ENCODE measurements at places on chromosomes 12 and 14.

DNA sequence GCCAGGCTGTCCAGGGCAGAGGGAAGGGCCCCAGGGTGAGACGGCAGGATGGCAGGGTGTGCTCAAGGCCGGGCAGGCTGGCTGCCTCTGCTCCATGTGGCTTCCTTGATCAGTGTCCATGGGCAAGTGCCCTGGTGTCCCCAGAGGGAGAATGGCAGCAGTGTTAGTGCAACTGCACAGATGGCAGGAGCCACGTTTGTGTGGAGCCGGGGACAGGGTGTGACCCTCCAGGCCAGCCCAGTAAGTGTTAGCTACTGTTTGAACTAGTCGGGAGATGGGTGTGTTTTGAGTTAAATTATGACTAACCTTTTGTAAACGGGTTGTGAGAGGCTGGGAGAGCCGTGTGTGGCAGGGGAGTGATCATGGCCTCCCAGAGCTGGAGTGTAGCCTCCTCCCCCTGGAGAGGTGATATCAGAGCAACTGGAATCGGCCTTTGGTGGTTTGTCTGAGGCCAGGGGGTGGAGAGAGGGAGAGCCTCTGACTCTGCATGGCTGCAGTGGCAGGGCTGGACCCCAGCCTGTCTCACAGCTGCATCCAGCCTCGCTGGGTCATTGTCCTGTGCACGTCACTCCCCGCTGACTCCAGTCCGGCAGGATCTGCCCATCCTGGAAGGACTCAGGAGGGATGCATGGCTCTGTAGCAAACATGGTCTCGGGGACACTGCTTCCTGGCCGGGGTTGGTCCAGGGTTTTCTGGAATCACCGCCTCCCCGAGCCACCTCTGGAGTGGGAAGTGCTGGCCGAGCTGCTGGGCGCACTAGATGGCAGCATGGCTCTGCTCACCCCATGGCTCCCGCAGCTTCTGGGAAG, 27.8 kb downstream of the AACS start:
- DNase-seq: no peak

DNA sequence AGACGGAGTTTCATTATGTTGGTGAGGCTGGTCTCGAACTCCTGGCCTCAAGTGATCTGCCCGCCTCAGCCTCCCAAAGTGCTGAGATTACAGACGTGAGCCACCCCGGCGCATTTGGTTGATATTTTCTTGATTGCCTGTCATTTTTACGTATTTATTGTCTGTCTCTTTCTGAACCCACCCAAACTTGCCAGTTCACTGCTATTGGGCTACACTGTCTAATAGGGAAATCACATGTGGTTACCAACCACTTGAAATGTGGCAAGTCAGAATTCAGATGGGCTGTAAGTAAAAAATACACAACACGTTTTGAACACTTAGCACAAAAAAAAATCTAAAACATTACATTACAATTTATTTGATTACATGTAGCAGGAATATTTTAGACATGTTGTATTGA, 2.1 kb downstream of the WSB2 start:
- DNase-seq: no peak

- DNase-seq: no peak
Observed at GRCh38 chr12:102051431-102051965, 10.3 kb downstream of the WASHC3 start.

GRCh38 chr12:25416516-25416915, 136.6 kb downstream of the LMNTD1 start:
- no peak for DNase-seq

- DNase-seq: no peak
Observed at GRCh38 chr14:58598028-58598803, 39.5 kb upstream of the DACT1 start.

Data from left kidney (tissue), 8 donors.